ENCODE measurements at places on chromosomes 7 and 10.

GRCh38 chr10:127142856-127143255 is 53.5 kb downstream of the INSYN2A start:
- no peak for DNase-seq

- no peak for DNase-seq
These were observed 262.6 kb upstream of the CXCL12 start for GRCh38 chr10:44647473-44647872.

GRCh38 chr7:100163006-100163531 is 4.5 kb upstream of the TRAPPC14 start:
- DNase-seq = peak; percentile 56

DNA sequence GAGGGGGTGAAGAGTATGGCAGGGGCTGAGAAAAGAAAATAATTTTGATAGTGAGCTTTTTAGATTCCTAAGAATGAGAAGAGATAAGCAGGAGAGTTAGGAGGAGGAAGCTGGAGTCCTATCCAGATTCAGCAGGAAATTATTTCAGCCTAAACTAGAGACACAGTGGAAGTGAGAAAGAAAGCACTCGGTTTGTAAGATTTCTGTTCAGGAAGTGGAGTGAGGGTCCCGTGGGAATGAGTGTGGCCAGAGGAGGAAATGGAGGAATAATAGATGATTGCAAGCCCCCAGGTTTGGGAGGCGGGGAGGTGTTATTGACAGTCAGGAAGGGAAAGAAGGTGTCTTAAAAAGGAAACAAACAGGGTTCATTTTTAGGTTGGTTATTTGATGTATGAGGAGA is 84.8 kb upstream of the NRP1 start:
- peak; percentile 0 for DNase-seq

DNA sequence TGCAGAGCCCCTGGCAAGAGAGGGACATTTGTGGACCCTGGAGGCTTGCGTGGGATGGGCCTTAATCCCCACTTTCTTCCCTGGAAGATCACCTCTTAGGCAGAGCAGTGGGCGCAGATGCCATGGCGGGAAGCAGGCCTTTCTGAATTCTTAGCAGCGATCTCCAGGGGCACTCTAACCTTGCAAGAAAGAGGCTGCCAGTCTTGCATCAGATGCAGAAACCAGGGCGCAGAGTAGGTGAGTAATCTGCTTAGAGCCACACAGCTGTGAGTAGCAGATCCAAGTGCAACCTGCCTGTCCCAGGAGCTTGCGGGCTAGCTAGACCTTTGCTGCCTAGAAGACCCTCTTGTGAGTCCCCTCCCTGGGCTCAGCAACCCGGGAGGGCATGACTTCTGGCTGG is 40.0 kb downstream of the KCTD7 start:
- no peak for DNase-seq

DNA sequence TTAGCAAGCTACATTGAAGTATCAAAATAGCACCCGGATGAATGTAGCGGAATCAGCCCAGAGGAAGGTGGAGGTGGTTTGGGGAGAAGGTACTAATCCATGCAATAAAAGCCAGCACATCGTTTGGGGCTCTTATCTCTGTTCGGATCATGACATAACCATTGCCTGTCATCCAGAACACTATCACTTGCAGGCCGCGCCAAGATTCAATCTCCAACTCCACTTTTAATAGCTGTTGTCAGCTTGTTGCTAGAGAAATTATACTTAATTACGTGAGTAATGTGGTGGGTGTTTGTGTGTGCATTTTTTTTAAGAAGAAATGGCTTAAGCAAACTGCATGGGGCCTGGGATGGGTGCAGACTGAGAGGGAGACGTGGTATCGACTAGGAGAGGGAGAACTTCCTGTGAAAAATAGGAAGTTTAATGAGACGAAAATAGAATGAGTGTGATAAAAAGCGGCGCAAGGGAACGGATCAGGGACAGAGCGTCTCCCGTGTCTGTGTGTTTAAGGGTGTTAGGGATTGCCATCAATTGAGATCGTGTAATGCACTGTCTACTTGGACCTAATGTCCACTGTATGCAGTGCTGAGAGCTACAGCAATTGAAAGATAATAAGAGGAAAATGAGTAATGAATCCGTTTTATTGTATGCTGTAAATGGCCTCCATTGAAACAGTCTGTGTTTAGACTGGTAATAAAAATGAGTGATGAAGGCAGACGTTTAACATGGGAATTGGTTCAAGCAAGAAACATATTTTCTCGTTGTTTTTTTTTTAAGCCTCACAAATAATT is 27.6 kb upstream of the SFMBT2 start:
- no peak for DNase-seq

- no peak for DNase-seq
These were observed 87.3 kb upstream of the FOXI2 start for GRCh38 chr10:127649642-127650041.

DNA sequence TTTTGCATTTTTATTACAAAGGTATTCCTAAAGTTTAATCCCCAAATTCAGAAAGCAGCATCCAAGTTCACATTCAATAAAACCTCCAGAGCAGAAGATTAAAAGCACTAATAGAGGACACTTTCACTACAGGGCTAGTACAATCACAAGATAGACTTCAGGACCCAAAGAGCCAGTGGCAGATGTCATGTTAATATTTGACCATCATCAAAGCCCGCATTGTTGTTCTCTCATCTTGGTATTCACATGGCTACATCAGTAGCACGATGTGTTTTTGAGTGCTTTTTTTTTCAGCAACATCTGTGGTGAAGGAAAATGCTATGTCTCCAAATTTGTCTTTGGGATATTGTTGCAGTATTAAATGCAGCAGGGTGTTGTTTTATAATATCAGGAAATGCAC is 134.3 kb downstream of the ARL4A start:
- DNase-seq = no peak

DNA sequence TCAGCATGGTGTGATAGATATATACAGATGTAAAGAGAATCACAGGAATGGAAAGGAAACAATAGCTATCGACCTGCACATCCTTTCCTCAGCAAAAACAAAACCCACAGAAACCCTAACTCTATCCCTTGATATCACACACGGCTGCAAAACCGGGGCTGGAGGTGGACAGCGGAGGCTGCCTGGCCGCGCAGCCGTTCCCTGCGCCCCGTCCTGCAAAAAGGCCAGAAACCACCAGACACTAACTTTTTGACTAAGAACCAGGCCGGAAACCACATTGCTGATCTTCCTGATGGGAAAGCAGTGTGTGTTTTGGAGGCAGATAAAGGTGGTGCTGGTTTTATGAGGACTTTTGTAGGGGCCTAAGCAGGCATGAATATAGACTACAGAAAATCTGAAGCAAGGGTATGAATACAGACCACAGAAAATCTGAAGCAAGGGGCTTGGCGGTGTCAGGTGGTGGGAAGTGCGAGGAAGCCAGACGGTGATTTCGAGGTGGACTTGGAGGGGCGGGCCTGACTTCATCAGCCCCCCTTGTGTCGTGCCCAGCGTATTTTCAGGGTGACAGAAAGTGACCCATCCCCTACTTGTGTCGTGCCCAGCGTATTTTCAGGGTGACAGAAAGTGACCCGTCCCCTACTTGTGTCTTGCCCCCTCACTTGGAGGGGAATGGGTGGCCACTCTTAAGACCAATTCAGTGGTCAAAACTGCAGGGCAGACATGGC is 123.3 kb downstream of the WDR37 start:
- DNase-seq = no peak

- DNase-seq = no peak
These were observed 380.0 kb downstream of the REEP3 start for GRCh38 chr10:63901228-63901627.

DNA sequence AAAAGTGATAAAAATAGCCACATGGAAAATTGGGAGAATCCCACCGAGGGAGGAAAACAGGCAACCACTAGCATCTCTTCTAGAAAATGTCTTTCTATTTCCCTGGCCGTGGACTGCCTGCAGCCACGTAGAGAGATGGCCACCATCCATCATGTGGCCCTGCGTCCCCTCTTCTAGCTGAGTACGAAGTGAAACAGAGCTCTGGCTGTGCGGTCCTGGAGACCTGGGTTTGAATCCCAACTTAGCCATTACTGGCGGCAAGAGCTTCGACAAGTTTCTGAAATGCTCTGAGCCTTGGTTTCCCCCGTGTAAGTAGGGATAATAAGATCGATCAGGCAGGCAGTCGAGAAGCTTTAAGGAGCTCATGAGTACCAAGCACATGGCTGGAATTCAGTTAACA is 32.9 kb downstream of the ZCCHC24 start:
- DNase-seq = no peak

DNA sequence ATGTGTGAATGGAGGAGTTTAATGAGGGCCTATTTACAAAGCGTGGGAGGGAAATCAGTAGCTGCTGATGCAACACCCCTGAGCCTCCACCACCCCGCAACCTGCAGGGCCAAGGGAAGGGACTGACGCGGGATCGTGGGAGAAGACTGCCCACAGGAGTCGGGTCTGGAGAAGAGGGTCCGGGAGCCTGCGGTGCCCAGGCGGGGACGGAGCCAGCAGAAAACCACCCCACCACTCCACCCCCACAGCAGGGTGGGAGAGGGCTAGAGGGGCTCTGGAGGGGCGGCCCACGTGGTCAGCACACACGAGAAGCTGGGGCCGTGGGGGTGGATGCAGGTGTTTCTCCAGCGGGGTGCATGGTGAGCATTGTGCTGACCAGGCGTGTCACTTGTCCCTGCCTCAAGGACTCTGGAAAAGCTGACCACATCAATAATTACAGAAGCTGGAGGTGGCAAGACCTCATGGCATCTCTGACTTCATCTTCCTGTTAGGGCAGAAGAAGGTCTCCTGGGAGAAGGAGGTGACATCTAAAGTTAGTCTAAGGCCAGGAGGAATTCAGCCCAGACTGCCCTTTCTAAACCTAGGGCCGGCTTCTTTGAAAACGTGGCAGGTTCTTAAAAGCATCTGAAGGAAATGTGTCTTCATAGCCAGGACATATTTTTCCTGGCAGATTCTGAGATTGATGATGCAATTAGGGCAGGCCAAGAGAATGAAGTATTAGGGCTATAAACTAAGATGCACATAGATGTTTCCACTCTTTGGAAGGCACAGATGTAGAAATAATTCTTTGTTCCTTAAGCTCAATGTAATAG is 150.9 kb downstream of the RGS10 start:
- DNase-seq = peak; percentile 41

GRCh38 chr10:62839590-62839989 is 23.4 kb upstream of the EGR2 start:
- DNase-seq = no peak

- peak; percentile 65 for DNase-seq
These were observed 975.2 kb downstream of the SORCS1 start for GRCh38 chr10:106189292-106189691.

DNA sequence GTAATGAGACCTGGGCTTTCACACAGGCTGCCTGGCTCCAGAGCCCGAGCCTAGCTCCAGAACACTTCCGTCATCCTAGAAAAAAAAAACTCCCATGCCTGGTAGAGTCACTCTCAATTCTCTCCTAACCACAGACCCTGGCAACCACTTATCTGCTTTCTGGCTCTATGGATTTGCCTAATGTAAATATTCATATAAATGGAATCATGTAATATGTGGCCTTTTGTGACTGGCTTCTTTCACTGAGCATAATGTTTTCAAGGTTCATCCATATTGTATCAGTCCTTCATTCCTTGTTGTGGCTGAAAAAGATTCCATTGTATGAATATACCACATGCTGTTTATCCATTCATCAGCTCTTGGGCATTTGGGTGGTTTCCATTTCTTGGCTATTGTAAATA is 167.7 kb upstream of the MKLN1 start:
- DNase-seq = peak; percentile 28

GRCh38 chr7:135681762-135682161 is 19.4 kb downstream of the STMP1 start:
- DNase-seq = no peak

DNA sequence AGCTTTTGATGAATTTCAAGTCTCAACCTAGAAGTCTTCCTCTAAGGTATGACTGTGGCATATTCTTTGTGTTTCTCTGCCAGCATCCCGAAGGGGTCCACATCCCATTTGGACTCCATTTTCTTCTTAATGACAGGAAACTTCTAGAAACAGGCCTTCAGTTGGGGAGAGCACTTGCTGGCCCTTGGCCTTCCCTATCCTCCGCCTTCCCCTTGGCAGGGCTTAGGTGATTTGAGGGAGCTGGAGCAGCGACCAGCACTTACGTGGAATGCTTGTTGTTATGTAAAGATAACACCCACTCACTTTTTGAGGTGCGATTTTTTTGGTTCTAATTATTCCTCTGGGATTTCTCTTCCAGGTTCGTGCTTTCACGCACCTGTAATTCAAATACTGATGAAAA is 42.9 kb upstream of the ZNF716 start:
- DNase-seq = no peak

DNA sequence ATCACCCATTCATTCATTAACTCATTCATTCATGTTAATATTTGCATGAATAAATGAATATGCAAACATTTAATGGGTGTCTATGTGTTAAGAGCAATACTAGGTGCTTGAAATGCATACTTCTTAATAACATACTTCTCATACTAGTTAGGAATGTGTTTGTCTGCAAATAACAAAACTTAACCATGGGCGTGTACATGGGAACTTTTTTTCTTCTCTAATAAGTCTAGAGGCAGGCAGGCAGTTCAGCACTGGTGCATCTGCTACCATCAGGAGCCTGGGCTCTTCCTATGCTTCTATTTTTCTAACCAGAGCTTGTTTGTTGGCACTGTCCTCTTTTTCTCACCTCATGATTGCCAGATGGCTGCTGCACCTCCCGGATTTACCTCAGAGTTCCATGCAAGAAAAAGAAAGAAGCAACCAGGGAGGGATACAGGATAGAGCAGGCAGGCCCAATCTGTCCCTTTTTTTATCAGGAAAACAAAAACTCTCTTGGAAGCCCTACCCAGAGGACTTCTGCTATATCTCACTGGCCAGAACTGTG is 22.7 kb downstream of the CDHR3 start:
- peak; percentile 61 for DNase-seq

- DNase-seq = no peak
These were observed 544.4 kb downstream of the SH2D4B start for GRCh38 chr10:81081887-81082620.

Data from NCI-H69 (cell line).